Activated CD4-positive, alpha-beta T cell treated with anti-CD3 and anti-CD28 coated beads, Interleukin-2, amount 10 ng/mL, durations not matched to agents 24 days and 14 days (primary cell): ENCODE measurements at places on chromosomes 2 and 18.
A peak's percentile ranks its signal among the peaks of the same experiment; 100 is the strongest.

DNA sequence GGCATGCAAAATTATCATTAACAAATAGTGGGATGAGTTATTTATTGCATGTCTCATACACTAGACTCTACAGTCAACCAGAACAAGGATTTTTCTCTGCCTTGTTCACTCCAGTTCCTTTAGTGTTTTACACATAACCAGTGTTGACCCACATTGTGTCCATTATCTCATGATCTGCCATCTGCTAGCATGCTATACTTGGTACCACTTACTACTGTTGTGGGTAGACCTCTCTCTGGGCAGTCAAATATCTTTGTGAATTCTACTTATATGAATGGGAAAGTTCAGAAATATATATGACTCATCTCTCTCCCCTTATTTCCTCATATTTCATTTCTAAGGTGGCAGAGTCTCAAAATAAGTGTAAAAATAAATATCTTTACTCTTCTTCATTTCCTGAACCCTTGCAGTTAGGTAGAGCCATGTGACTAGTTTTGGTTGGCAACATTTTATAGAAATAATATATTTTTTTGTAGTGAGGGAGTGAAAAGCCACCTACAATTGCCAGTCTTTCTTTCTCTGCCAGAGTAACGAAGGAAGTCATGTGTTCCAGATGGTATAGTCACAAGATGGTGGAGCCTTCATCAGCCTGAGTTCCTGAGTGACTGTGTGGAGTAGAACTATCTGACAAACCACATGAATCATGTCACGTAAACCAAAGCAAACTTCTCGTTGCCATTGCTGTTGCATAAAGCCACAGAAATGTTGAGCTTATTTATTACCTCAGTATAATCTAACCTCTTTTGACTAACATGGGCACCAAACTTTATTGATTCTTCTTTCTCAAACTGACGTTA is 704.0 kb downstream of the RNF144A start:
- no peak for DNase-seq

GRCh38 chr2:145108361-145108778 is 588.5 kb upstream of the ZEB2 start:
- DNase-seq, result no peak

DNA sequence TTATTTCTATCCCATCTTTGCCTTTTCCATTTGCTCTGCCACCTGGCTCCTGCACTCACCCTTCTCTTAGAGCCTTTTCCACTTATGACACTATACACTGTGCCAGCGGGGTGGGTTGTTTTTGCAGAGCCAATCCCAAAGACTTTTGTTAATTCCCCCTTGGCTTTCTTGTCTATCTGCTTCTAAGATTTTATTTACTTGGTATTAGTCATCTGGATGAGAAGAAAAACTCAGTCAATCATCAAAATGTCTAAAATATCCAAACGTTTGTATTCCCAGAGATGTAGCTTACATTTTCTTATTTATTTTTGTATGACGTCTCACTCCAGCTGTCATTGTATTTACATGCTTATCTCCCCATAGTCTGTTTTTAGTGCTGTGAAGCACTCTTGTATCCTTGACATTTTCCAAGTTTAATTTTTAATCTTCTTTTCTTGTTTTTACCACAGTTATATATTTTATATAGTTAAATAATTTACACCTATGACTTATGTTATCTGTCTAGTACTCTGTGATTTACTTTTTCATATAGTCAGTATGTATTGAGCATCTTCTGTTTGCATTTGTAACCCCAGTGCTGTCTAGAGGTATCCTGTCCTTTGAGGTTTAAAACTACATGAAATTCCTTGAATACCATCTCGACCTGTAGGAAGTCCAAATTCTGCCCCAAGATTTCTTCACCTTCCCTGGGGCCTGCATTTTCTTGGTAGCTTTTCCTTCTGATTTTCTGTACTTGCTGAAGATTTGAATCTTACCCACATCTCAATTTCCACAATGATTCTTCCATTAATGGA is 55.1 kb downstream of the COL4A3 start:
- peak; percentile 31 for DNase-seq

DNA sequence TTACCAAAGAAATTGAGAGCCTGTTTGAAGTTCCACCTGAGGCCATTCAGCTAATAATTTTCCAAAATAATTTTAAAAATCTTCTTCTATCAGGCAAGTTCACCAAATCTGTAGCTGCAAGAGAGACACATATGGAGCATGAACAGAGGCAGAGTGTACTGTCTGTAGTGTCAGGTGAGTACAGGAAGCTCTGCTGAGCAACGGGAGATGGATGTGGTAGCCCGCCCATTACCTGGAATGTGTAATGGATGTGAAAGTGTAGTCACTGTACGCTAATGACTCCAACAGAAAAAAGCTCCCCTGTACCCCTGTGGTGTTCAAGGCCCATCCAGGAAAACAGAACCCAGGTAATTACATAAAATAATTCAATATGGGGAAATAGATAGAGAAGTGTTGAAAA is 311.5 kb downstream of the LRRTM4 start:
- no peak for DNase-seq

GRCh38 chr2:105675841-105676240 is 68.9 kb upstream of the NCK2 start:
- peak; percentile 46 for DNase-seq

DNA sequence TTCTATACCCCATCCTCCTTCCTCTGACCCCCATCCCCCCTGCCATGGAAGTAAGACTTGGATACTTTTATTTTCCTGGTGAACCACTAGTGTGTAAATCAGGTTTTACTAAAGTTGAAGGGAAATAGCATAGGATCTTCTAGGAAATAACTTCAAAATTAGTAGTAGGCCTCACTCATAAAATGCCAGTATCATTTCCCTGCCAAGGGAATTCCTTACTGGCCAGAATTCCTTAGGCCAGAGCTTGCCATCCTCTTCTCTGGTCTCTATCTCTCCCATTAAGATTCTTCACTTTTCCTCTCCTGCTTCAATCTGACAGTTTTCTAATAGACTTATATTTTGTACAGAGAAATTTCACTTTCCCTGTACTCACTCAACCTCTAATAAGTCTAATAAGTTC is 322.8 kb upstream of the TANK start:
- DNase-seq, result no peak
